ENCODE measurements at places on chromosomes 5 and 9.
A peak's percentile ranks its signal among the peaks of the same experiment; 100 is the strongest.

- DNase-seq: peak; percentile 40
These were observed 43.3 kb upstream of the NCS1 start for GRCh38 chr9:130128733-130129431.

DNA sequence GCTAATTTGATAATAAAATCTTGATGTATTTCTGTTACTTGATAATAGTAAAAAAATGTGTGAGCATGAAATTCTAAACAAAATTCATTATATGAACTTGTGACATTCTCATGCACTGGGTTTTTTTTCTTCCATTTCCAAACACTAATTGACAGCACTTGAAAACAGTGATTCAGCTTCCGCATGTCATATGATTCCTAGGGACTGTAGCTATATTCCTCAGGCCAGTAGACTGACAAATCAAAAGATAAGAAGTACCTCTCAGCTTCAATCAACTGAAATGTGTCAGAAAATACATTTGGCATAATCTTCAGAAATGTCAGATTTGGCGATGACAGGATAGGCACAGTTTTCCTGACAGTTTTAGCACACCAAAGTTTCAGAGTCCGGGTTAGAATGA lies 52.5 kb downstream of the EFNA5 start:
- DNase-seq: no peak

DNA sequence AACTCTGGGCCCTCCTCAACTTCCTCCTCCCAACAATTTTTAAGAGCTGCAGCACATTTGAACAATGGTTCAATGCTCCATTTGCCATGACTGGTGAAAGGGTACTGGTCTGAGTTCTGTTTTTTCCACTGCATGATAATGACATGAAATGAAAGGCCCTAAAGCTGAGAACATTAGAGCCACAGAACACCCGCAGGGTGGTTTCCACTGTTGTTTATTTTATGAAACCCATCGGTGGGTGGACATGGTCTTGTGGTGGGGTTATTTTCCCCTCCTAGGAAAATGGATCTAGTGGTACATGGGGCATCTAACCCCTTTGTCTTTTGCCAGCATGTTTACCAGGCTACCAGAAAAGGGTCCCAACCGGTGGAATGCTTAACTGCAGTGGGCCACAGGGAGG lies 71.8 kb downstream of the SMARCA2 start:
- no peak for DNase-seq

- no peak for DNase-seq
These were observed 112.4 kb downstream of the FSTL4 start for GRCh38 chr5:133499895-133500294.

DNA sequence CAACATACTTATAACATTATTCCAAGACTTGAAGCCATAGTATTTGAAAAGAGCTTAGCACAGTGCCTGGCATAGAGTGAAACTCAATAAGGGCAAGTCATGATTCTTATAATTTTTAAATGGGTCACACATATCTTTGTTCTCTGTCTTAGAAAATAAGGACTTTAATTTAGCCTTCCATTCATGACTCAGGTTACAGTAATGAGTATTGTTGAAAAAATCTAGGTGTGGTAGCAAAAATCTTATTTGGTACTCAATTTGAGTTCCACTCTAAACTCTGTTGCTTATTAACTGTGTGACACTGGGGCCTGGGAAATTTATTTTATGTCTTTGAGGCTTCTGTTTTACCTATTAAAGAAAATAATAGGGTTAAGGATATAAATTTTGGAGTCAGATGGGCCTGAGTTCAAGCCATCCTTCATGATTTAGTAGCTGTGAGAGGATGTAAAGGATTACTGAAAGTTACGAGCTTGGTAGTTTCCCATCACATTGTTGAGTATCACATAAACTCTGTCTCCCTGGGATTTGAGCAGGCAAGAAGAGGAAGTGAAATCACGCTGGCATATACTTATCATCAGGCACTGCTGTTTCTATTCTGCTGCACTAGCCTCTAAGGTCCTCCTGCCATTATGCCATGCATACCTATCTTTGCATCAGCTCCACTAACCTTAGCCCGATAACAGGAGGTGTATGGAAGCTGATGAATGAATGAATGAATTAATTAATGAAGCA lies 1.5 kb downstream of the SPINK9 start:
- DNase-seq: no peak

- DNase-seq: no peak
These were observed 117.7 kb downstream of the MARCHF3 start for GRCh38 chr5:126912616-126913200.

DNA sequence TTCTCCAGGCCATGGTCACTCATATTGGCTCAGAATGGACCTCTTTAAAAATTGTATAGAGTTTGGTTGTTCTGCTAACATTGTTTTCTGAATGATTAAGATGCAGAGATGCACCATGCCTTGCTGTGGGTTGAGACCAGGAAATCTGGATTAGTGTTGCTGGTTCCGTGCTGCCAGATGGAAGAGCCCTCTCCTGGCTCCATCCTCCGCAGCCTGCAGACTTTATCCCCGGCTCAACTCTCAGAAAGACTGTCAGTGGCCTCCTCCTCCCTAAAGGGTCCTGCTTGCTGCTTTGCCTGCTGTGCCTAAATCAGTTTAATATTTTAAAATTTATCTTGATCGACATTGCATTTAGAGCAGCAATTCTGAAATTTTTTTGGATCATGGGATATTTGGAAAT lies 196.7 kb downstream of the TENT4A start:
- no peak for DNase-seq

DNA sequence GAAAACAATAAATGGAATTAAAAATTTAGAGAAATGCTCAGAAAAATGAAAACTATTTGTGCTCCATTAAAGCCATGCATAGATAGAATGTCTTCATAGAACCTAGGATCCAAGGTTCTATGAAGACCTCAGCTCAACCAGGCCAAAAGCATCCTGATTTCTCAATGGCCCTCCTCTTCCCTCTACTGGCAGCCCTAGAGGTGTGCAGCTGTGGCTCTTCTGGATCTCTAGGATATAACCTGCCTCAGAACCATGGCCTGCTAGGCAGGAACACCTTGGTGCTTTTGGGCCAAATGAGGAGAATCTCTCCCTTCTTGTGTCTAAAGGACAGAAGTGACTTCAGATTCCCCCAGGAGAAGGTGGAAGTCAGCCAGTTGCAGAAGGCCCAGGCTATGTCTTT lies 15.1 kb downstream of the IFNA1 start:
- no peak for DNase-seq

- DNase-seq: no peak
These were observed 112.2 kb downstream of the ZNF608 start for GRCh38 chr5:124634228-124634739.

DNA sequence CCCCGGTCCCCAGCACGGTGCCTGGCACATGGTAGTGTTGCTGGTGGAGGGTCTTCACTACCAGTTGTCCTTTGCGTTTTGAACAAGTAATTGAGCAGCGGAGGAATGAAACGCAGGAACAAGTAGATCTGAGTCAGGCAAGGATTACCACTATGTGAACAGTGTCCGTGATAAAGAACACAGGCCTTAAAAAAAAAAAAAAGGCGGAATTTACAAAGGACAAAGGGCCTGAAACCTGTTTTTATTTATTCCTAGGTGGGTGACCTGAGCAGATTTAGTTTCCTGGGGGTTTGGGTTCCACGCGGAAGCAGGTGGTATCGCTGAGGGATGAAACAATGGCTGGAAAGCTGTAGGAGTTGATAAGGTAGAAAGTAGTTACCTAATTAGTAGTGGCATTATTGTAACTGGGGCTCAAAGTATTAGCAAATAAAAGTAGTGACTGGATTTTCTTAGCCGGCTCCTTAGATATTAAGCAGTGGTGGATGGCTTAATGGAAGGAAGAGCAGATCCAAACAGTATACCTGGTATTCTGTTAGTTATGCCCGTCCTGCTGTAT lies 1.1 kb downstream of the RUSC2 start:
- no peak for DNase-seq

DNA sequence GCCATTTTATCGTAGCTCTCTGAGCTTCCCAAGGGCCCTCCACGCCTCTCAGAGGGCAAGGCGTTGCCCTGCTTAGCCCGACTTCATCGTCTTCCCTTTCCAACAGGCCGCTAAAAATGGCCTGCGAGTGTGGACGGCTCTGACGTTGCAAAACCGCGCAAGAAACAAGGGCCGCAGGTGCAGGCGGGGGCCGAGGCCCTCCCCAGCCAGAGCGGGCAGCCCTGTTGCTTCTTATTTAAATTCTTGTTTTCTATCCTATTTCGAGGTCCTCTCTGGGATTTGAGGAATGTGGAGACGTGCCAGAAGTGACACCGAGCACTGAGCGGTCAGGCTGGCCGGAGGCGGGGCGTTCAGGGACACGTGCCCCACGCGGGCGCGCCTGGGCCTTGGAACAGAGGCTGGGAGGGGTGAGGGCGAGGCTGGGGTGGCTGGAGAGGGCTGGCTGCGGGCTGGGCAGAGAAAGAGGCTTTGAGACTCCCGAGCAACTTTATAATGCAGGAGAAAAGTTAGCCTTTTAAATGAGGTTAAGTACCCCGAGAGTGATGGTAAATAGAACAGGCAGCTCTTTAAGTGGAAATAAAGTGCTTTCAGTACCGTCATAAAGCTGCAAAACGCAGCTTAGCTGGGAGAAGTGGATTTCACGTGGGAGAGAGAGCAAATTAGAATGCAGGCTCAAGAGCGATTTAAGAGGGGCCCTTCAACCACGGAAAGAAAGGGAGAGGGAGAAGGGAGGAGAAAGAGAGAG lies 243.6 kb downstream of the AUH start:
- DNase-seq: no peak

DNA sequence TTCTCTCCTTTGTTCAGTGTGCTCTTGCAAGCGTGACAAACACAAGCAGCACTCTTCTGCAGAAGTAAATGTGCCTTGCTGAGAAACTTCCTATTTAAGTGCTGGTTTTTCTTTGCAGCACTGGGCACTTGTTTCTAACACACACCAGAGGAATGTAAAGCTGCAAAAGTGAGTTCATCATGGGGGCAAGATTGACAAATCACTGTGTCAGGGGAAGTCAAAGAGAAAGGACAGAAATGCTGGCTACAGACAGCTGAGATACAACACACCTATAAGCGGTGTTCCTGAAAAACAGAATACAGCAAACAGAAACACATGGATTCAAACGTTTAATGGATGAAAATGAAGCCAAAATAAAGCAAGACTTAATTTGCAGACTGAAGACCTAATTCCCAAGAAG lies 19.6 kb downstream of the ROR2 start:
- no peak for DNase-seq

GRCh38 chr9:112242147-112242804 lies 67.2 kb upstream of the SUSD1 start:
- DNase-seq: no peak

DNA sequence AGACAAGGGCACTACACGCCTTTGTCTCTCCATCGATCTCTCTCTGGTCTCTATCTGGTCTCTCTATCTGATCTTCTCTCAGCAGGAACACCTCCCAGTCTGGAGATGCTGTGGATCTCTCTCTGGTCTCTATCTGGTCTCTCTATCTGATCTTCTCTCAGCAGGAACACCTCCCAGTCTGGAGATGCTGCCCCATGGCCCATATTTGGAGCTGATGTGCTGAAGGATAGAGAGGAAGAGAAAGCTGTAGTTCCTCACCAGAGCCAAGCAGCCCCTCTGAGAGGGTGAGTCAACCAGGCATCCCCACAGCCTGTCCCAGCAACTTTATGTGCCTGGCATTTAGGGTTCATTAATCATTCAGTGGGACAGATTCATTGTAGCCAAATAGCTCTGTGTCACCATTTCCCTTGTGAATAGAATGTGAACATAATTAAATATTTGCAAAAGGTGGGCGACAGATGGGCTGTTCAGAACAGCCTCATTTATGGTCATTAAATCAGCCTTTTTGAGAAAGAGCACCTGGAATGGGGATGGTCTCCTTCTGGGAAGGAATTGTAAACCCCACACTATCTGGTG lies 189.3 kb upstream of the MAST4 start:
- no peak for DNase-seq

DNA sequence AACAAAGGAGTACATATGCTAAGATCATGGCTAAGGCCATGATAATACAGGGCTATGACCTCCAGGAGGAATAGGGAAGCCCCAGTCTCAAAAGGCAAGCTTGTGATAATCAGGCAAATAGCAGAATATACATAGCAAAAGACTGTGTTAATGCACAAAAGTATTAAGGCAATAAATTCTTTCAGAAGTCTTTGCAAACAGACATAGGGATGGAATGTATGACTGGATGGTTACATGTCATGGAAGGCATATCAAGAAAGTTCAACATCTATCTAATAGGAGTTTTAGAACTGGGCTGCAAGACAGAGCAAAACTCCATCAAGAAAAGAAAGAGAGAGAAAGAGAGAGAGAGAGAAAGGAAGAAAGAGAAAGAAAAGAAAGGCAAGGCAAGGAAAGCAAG lies 264.5 kb upstream of the CDH6 start:
- DNase-seq: no peak

DNA sequence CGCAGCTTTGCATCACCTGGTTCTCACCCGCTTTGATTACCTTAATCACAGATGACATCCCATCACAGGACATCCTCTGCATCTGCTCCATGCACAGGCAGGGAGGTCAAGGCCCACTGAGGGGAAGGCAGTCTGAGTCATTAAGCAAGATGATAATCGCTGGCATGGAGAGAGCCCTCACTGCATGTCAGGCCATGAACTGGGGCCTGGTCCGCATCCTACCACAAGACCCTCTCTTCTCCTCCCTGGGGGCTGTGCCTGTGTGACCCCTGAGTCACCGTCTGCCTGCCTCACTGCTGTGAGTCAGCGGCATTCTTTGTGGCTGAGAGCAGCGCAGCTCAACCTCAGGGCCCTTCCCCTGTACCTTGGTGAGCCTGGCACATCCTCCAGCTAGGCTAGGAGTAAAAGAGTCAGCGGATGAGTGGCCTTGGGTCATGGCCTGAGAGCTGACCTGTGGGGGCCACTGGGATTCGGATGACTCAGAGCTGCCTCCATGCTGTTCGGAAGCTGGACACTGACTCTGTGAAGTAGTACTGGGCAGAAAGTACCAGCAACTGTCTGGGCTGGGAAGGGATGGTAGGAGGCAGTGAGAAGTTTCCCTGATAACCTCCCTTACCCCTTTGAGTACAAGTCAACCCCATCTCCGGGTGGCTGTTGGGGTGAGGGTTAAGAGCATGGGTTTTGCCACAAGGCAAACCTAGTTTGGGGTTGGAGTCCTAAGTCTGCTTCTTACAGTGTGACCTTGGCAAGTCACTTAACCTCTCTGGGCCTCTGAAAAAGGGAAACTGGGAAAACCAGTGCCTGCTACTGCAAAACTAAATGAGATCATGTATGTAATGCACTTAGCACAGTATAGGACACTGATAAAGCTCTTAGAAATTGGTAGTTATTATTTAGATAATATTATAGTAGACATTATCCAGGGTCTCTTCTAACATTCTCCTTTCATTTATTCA lies 14.6 kb upstream of the ARSI start:
- DNase-seq: no peak
